RPMI7951 (cell line): ENCODE measurements at places on chromosomes 12 and 14. TPM values are rescaled to one million over a fixed set of nuclear protein-coding genes. Genes with fewer than 3 reads are reported as not detected.

INHBE gene
- 0.24 and 0.88 TPM in 2 replicates for total RNA-seq

KRT85 gene
- not detected in 2 replicates for total RNA-seq

GRCh38 chr12:4152145-4152795, 121.3 kb upstream of the CCND2 start:
- no peak for DNase-seq

DNA sequence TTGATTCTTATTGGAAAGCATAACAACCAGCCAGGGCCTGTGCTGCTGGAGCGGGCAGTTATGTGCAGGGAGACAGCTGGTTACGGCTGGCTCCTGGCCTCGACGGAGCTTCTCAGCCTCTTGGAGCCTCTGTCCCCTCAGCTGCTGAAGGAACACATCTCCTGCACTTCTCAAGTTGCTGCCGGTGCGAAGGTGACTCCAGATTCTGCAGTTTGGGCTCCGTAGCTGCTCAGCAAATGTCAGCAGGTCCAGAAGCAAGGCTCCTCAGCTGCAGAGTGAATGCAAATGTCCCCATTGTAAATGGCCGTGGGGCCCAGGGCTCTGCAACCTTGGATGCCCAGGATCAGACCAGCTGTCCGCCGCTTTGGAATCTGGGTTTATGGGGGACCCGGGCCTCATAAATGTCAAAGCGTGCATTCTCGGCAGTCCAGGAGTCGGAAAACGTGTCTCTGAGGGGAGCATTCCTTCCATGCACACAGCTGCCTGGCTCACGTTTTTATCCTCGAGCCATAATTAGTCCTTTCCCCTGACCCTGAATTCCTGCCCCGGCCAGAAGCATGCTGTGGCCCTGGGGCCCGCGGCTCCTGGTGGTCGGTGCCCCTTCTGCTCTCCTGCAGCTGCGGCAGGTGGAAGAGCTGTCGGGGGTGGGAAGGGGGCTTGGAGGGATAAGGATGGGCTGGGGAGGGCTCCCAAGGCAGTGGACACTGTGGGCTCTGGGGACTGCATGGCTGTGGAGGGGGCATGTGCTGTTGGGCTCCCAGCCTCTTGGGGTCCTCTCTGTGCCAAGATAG, 106.0 kb downstream of the KIF26A start:
- DNase-seq, result no peak

DNA sequence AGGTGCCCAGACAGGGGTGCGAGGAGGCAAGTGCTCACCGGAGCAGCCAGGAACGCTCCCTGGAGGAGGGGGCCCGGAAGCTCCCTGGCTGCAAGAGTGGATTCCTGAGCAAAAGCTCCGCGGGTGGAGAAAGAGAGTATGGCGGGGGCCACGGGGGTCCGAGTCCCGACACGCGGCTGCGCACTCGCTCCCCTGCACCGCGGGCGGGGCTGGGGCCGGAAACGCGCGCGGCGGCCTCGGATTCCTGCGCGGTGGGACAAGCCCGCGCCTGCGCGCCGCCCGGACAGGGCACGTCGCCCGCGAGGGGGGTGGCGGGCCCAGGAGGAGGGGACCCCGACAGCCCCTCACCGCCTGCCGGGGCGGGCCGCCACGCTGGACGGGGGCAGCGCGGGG, 27.8 kb upstream of the GPR132 start:
- DNase-seq, result no peak

- DNase-seq, result no peak
Measured at GRCh38 chr14:33529787-33530757, 420.8 kb downstream of the EGLN3 start.

DNA sequence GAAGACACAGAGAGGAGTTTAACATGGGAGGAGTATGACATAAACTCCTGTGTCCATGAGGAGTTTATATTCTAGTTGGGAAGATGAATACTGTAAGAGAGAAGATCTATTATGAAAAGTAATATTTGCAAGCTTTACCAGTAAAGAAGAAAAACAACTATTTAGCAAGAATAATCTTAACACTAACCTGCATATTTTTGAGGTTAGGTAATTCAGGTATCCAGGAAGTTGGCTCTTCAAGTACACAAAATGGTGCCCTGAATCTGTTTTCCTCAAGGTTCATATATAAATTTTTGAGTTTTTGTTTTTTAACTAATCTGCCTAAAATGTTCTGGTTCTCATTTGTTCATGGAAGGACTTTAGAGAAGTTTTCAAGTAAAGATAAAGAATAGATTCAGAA, 33.9 kb upstream of the KCNMB4 start:
- DNase-seq, result no peak

GALNT9 gene
- not detected in 2 replicates for total RNA-seq

DNA sequence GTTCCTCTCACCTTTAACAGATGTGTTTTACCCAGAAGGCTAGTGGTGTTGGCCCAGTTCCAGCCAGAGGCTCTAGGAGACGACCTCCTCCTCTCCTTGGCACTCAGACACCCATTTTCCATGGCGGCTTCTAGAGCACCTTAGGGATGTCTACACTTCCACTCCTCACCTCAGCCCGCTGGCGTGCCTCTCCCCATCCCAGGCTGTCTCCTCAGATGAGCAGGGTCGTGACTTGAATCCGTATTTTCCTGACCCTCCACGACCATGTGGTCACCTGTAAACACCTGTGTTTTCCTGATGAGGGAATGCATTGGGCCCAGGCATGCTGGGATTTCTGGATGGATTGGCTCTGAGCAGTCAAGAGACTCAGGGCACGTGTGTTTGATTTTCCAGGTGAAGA, 21.8 kb upstream of the RIN3 start:
- no peak for DNase-seq

GRCh38 chr12:65918021-65918420, 93.7 kb downstream of the HMGA2 start:
- no peak for DNase-seq

DNA sequence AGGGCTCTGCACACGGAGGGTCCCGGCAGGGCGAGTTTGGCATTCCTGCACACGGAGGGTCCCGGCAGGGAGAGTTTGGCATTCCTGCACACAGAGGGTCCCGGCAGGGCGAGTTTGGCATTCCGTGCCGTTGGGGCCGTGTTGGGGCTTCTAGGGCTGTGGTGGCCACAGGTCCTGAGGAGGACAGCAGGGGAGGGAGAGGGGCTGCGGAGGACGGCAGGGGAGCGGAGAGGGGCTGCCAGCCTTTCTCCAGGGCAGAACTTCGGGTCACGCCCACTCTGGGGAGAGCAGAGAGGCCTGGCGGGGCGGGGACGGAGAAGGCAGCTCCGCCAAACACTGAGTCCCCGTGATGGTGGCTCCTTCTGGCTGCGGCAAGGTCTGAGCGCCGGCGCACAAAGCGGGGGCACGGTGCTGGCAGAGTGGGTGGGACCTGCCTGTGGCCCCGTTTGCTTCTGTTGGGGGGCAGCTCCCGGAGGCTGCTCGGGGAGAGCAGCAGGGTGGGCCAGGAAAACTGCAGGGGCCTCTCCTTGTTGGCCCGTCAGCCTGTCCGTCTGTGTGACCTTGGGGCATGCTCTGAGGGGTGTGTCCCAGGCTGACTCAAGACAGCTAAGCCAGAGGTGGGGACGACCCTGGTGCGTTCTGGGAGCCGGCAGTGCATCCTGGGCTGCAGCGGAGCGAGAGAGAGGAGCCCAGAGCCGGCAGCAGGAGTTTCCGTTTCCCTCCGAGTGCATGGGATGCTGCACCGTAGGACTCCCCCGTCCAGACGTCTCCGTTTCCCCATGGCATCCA, 60.2 kb downstream of the LRCOL1 start:
- DNase-seq, result no peak

GRCh38 chr12:120997448-120997847, 18.8 kb downstream of the C12orf43 start:
- DNase-seq, result no peak

DNA sequence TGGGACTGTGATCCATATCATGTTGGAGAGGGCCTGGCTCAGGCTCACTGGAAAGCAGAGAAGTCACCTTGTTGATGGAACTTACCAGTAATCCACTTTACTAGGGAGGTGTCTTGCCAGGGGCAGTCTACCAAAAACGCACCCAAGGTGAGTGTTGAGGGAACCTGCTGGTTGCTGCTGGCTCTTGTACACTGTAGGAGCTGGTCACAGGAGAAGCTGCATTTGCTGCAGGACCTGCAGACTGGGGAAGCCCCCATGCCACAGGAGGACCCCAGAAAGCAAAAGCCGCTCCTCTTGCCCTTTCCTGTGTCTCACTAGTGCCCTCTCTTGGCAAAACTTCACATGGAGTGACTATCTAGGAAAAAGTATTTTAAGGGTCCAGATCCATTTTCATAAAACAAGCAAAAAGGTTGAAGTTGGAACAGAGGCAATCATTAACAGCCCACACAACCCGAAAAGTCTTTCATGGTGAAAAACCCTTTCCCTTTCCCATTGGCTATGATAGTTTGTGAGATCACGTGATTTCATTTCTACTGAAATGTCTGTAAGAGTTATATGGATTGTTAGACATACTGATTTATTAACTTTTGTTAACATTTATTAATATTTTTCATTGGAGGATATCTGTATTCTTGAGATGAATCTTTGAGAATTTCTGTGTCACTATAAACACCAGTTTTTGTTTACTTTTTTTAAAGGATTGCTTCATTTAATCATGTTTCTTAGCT, 59.2 kb downstream of the RASSF8 start:
- DNase-seq, result peak; percentile 52

OAS3 gene
- total RNA-seq, result 23.9 and 24.8 TPM in 2 replicates

GRCh38 chr14:80117876-80118275, 93.4 kb downstream of the DIO2 start:
- DNase-seq, result no peak

MAP4K5 gene
- 30.5 and 51.4 TPM in 2 replicates for total RNA-seq

DNA sequence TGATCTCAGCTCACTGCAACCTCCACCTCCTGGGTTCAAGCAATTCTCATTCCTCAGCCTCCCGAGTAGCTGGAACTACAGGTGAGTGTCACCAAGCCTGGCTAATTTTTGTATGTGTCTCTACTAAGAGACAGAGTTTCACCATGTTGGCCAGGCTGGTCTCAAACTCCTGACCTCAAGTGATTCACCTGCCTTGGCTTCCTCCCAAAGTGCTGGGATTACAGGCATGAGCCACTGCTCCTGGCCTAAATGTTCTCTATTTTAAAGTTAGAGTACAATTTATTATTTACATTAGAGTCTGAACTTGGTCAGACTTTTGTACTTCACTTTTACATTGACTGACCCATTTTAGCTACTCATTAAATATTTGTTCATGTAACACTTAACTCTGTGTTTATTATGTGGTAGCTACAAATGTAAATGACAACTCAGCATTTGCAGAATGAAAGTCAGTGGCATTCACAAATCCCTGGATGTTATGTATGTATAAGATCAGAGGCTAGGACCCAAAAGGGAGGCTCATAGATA, 409.6 kb downstream of the APAF1 start:
- DNase-seq, result no peak

DNA sequence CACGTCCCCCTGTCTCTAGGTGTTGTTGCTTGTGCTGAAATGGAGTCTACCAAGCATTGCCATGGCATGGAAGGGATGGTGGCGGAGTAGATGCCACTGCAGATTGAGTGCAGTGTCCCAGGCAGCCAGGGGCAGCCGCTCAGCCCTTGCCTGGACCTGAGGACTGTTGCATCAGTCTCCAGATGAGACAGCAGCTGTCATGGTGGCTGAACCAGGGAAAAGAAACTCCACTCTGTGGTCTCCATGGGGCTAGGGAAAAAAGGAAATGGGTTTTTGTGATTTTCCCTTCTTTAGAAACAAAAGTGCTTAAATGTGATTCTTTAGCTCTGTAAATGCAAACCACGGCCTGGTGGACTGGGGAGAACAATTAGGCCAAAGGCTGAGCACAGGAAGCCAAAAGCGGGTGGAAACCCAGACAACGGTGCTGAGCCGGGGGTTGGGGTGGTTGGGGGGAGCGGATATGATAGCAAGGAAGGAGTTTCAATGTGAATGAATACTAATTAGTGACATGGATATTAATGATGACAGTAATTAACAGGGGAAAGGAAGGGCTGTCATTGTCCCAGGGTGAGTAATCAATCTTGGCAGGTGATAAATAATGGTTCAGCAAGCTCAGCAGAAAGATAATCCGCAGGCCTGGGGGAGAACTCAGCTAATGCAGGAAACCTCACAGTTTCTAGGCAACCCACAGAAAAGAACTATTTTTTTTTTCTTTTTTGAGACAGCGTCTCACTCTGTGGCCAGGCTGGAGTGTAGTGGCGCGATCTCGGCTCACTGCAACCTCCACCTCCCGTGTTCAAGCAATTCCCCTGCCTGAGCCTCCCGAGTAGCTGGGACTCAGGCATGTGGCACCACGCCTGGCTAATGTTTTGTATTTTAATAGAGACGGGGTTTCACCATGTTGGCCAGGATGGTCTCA, 442.6 kb downstream of the DPF3 start:
- DNase-seq, result peak; percentile 56

DNA sequence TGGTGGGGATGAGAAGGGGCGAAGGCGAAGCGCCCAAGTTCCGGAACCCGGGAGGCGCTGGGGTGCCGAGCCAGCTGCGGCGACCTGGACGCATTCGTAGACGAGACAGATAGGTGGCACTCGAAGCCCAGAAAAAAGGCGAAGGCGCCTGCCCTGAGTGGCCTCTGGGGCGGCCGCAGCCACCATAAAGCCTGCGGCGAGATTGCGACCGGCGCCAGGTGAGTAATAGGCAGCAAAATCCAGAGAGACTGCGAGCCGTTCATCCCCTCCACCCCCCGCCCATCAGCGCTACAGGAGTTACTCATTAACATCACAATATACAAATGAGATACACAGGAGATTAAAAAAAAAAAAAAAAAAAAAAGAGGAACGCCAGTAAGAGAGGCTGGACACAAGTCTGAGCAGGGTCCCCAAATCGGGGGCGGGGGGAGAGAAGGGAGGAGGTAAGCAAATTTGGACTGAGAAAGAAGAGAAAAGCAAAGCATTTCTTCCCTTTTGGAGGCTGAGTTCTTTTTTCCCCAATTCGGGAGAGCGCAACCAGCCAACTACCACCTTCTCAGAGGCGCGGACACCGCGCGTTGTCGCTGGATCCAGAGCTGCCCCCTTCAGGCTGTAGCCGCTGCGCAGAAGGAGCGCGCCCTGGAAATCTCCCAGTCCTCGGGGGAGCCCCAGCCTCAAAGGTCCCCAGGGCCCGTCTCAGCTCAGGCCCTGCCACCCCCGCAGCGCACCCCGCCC, 15.7 kb downstream of the TBX3 start:
- DNase-seq, result peak; percentile 91

- no peak for DNase-seq
Measured at GRCh38 chr12:52007158-52007921, 594 bp downstream of the TAMALIN start.

- peak; percentile 56 for DNase-seq
Measured at GRCh38 chr12:30197392-30198057, 413.8 kb upstream of the TMTC1 start.

- peak; percentile 70 for DNase-seq
Measured at GRCh38 chr14:73245480-73246325, 8.4 kb downstream of the PAPLN start.

- no peak for DNase-seq
Measured at GRCh38 chr14:91041450-91041849, 19.0 kb downstream of the RPS6KA5 start.

GRCh38 chr14:99671235-99672224, 12.6 kb upstream of the CYP46A1 start:
- no peak for DNase-seq

IRAK3 gene
- total RNA-seq, result 3.5 and 4.8 TPM in 2 replicates

DNA sequence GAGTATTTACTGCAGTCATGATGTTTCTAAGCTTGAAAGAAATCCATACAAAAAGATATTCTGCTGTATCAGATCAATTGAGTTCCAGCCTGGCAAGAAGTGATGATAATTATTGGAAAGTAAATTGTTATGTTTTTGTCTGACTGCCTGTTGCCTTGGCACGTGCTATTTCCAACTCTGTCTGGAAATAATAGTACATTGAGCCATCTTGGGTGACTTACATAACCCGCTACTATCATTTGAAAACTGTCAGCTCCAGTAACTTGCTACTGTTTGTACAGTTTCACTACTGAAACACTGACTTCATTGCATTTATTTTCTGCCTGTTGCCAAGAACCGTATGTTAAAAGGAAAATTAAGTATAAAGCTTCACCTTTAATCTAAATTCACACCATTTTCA, 318.6 kb downstream of the ITPR2 start:
- DNase-seq, result no peak

TMEM19 gene
- total RNA-seq, result 40.2 and 49.7 TPM in 2 replicates
